ELR (cell line): ENCODE measurements at places on chromosomes 7 and 10.
A peak's percentile ranks its signal among the peaks of the same experiment; 100 is the strongest.

- no peak for DNase-seq
Observed at GRCh38 chr7:43309706-43310022, 197.2 kb downstream of the HECW1 start.

GRCh38 chr10:11145495-11145855, 127.8 kb downstream of the CELF2 start:
- DNase-seq = no peak

DNA sequence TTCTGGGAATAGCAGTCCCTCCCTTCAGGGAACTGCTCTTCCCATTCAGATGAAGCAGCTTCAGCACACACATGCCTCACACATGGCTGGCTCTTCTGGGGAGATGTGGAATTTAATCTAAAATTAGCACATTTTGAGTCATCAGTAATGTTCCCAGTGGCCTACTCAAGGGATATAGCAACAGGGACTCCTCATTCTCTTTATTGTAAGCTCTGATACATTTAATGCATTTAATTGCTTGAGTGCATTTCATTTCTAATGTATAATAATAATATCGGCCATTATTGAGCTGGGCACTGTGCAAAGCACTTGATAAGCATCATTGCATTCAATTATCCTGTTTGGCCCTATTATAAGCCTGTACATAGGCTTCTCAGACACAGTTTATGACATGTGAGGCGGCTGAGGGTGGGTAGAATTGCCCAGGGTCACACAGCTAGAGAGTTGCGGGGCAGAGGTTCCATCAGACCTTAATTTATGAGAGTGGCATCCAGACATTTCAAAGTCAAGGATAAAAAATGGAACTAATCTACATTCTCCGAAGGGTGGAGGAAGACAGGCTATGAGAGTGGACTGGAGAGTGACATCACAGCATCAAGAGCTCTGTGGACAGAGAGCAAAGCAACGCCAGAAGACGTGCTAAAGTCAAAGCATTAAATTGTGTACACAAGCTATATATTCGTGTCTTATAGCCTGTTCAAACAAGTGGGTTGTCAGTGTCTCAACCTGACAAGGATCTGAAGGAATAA, 76.8 kb downstream of the LANCL2 start:
- DNase-seq = peak; percentile 68

GRCh38 chr10:104487794-104488438, 134.3 kb downstream of the CFAP58 start:
- DNase-seq = no peak

DNA sequence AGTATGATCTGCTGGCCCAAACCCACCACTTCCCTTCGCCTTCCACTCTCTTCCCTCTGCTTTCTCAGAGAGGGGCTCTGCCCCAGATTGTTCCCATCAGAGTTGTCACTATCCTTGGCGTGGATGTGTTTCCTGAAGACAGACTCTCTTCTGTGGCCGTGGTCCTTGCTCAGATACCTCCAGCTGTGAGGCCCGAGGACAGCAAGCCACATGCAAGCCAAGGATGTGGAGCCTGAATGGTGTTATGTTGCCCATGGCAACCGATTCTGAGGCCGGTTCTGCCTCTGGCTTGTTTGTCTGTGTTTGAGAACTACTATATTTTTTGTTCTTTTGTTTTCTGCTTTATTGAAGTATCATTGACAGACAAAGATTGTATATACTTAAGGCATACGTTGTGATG, 247.4 kb upstream of the PODXL start:
- no peak for DNase-seq

DNA sequence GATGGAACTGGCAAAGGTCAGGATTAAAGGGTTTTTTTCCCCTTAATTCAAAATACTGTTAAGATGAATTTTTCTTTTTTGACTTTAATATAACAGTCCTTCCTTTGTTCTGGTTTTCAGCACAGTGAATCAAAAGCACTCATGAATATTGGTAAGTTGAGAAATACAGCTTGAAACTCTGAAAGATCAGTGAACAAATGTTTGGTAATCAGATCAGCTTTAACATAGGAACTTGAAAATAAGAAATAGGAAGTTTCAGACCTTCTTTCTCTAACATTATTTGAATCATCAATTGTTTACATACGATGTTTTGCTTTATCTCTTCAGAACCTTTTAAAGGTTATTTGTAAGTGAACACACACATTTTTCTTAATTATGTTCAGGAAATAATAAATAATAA, 90.5 kb downstream of the SGMS1 start:
- no peak for DNase-seq

GRCh38 chr7:134449680-134450079, 9.2 kb downstream of the AKR1B1 start:
- peak; percentile 47 for DNase-seq

DNA sequence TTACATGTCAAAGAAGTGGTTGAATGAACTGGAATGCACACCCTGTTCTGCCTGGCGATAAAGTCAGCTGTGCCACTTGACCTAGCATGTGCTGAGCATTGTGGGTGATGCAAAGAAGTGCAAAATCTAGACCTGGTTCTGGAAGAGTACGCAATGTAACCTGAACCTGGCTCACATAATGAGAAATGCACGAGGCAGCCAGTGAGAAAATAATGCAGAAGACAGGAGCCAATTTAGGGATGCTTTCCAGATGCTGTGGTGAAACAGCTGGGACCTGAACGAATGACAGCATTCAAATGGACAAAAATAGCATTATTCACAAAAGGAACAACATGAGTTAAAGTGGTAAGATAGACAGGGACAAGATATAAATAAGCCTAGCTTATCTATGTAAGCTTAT, 402.6 kb downstream of the SORCS1 start:
- no peak for DNase-seq

DNA sequence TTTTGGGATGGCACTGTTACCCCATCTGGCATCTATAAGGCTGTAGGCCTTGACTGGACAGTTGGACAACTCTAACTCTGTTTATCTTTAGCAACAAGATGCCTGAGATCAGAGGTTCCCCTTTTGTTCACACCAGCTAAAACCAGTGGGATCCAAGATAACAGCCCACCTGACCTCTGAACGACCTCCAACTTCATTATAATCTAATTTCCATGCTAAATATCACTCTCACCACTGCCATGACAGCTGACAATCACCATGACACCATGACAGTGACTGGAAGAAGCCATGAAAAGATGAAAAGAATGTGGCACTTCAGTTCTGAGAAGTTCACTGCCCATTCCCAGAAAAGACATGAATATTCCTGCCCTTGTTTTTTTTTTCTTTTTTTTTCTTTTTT, 281.4 kb upstream of the TAC1 start:
- no peak for DNase-seq

DNA sequence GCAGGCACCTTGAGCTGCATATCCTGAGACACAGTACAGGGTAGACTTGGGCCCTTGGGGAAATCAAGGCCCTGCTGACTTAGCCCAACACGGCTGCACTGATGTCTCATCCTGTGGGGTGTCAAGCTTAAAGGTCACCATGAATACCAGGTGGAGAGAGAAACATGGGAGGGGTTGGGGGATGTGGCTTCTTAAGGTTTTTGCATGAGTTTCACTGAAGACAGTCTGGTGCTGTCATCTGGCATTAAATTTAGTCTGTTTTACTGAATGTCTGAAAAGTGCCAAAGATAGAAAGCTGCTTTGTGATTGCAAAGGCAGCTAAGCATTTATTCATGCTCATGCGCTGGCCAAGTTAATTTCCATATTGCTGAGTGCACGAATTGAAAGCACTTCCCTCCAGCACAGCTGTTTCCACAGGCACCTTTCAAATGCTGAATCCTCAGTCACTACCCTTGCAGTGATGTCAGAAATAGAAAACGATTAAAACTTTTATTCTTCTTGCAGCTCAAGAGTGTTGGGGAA, 102.1 kb downstream of the OSBPL3 start:
- no peak for DNase-seq

- no peak for DNase-seq
Observed at GRCh38 chr7:105210721-105211205, 178.0 kb downstream of the SRPK2 start.

DNA sequence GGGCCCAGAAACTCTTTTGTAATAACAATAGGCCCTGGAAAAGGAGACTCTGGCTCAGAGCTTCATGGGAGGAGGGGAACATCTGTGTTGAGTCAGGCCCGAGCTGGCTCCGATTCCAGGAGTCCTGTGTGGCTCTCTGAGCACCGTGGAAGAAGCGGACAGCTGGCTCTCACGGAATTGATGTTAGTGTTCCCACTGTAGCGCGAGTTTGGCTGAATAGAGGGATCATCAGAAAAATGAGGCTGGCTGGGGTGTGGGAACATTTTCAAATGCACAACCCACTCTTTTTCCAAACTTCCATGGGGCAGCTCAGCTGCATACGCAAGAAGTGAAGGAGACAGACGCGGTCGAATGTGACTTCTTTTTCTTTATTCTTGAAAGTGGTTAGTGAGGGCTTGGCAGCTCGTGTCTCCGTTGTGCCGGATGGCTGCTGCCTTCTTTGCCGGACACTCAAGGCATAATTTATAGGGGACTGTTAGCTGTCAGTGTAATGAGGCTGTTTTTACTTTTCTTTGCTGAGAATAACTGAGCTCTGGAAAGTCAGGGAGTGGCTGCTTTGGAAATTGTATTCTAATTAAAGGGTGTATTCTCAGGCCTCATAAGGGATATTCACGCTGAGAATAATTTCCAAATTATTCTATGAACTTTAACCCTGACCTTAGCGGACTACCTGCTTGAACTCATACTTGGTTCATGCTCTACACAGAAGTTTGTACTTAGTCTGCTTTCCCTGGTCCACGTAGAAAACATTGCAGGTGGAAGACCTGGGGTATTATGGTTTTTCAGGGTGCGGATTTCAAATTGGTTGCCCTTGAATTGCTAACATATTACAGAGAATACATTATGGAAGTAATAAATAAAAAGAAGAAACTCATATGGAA, 23.1 kb downstream of the MDFIC start:
- DNase-seq = peak; percentile 74

DNA sequence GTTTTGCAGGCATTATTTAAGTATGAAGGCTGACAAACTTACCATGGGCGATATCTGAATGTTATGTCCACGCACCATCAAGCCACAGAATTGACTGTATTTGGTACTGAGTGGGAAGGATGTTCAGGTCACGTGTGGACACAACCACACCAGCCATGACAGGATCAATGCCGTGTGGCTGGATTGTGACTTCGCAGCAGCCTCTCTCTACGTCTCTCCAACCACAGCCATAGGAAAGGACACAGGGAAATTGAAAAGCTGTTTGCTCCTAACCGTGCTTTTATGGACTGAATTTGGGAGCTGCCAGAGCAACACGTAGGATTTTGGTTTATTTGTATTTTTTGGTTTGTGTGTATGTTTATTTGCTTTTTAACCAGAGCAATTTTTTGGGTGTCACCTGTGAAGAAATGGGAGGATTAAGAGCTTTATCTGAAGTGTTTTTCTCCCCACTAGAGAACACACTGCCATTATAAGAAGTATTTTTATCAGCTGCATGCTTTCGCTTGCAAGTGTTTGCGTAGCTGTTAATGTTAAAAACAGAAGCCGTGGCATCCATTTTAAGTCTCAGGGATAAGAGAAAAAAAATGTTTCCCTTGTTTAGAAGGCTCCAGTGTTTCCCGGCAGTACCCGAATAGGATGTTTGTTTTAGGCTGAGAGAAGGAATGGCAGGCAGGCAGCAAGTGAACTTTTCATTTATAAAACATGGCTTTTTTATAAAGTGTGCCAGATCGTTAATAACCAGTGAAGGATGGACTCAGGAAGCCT, 401.1 kb upstream of the NFE2L3 start:
- DNase-seq = no peak

DNA sequence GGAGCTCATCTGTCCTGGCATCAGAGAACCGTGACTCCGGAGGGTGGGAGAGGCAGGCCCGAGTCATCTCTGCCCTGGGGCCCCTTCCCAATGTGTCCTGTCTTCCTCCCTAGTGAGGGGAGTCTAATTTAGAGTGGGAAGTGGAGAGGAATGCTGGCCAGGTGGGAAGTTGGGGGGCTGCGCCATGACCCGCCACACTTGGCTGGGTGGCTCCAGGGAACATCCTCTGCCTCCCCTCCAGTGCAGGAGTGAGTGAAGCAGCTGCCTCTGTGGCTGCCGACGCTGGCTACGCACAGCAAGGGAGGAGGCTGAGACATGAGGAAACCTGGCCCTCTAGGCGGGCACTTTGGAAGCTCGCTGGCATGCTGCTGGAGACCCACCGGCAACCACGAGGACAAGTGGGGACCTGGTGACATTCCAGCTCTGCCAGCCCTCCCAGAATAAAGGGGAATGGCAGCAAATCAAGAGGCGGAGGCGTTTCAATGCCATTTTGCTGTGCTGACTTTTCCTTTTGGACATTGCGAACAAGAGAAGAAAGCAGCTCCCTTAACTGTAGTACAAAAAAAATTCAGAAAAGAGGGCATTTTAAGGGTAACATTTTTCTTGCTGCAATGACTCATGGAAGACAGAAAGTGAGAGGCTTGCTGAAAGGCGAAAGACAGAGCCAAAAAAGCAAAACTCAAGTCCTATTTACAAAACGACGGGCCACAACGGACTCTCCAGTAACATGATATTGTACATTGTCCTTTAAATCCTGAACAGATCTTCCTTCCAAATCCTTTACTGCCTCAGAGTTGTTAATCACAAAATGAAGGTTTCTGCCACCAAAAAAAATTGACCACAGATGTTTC, 121.2 kb upstream of the PITRM1 start:
- no peak for DNase-seq

DNA sequence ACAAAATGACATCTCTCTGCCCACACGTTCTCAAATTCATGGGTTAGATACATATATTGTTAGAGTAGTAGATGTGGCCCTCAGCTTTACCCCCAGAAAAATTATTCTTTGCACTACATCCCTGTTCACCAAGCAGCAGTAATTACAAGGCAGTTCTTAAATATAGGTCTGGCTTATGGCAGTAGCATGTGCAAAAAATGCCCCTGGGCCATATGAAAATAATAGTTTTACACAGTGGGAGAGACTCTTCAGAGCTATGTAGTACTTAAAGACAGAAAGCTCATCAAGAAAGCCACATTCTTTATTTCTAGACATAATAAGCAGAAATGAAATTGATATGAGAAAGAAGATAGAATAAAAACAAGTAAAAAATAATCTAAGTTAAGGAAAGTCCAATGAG, 196.3 kb upstream of the FOXP2 start:
- no peak for DNase-seq

DNA sequence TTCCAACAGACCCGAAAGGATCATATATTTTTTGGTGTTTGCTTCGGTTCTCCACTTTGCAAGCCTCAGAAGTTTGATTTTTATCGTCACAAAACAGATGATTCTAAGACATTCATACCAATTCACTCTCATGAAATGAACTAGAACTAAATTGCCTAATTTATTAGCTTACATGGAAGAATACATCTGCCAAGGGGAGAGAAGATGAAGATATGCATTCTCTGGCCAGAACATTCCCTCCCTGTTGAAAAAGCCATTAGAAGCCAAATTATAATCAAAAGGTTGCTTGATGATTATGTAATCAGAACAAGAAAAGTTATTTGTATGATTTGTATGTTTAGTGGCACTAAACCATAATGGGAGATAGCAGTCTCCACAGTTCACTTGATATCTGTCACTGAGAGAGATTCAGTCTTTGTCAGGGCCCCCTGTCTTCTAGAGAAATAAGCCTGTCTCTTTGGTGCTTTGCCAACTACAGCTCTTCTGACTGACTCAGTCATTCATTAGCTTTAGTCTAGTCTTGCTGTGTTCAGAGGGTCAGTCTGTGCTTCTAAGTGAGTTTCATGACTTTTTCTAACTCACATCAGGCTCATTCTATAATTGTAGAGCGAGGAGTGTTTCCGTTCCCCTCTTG, 95.3 kb upstream of the GNAI1 start:
- no peak for DNase-seq
